ENCODE measurements at places on chromosomes 2 and 18.

GRCh38 chr2:223602972-223603371, 811 bp upstream of the SCG2 start:
- DNase-seq: no peak

GRCh38 chr2:141280037-141280436, 850.8 kb downstream of the LRP1B start:
- DNase-seq: no peak

DNA sequence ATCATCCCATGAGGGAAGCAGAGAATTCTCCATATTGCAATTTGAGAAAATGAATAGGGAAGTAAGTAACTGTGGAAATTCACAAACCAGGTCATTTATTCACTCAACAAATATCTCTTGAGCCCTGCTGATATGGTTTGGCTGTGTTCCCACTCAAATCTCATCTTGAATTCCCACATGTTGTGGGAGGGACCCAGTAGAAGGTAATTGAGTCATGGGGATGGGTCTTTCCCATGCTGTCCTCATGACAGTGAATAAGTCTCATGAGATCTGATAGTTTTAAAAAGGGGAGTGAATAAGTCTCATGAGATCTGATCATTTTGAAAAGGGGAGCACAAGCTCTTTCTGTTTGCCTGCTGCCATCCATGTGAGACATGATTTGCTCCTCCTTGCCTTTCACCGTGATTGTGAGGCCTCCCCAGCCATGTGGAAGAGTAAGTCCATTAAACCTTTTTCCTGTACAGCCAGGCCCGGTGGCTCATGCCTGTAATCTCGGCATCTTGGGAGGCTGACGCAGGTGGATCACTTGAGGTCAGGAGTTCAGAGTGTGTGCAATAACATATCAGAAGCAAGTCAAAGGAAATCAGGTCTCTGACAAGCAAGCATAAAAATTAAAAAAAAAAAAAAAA, 193.2 kb downstream of the NDUFA10 start:
- DNase-seq: no peak

- no peak for DNase-seq
These were observed 543.2 kb upstream of the LRRTM4 start for GRCh38 chr2:78065366-78065765.

DNA sequence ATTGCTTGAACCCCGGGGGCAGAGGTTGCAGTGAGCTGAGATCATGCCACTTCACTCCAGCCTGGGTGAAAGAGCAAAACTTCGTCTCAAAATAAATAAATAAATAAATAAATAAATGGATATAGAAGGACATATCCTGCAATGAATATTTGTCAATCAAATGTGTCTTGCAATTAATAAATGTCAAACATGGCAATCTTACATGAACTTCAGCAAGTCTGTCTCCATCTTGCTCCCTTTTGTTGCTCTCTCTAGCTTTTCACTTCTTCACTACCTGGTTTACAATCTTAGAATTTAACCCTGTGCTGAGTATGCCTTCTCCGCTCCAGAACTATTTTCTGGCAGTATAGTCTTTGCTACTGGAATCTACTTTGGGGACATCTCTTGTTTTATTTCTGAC, 3.3 kb upstream of the YES1 start:
- no peak for DNase-seq

- no peak for DNase-seq
These were observed 249.4 kb downstream of the NRXN1 start for GRCh38 chr2:50782543-50782942.

DNA sequence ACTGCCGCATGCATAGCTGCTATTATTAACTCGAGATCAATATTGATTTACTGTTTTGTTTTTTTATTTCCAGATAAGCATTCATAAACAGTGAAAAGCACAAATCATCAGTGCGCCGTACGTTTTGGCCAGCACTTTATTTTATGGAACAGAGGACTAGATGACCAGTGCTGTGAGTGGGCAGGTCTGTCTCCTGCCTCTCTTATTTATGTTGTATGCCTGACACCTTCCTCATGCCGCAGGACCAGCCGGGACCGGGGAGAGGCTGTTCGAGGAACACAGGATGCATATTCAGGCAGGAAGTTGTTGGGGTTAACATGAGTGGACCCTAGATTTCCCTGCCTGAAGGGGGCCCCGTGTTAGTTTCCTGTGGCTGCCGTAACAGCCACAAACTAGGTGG, 72.6 kb downstream of the AGAP1 start:
- no peak for DNase-seq

GRCh38 chr2:25744055-25744454, 70.7 kb upstream of the DTNB start:
- DNase-seq: no peak

GRCh38 chr18:21669736-21670285, 34.8 kb downstream of the ABHD3 start:
- DNase-seq: no peak

GRCh38 chr2:206212673-206213513, 53.2 kb downstream of the EEF1B2 start:
- DNase-seq: no peak

DNA sequence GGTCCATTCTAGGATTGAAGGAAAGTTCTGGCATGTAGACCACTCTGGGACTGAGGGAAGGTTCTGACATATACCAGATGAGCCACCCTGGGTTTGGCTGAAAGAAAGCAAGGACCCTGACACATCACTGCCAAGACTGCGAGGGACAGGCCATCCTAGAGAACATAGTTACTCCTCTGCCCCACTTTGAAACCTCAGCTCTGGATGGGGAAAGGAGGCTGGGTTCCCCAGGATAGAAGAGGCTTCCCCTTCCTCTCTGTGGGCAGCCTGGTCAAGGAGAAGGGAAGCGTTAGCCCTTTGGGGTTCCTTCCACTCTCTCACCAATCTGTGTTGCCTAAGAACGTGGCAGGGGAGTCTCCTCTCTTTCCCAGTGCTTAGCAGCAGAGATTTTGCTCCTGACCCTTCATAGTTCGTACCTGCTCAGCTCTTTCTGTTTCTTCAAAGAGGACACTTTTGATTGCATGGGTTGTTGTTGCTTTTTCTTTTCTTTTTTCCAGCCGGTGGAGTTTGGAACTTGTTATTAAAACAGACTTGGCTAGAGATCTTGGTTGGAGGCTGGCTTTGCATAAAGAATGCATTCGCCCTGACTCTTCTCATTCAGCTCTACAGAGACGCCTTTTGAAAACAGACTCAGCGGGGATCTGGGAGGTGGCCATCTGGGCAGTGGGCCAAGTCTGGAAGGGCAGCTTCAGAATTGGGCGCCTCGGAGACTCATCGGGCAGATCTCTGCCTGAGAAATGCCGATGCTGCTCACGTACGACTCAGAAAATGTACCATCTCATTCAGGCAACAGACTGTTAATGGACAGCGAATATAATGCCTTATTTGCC, 166.1 kb downstream of the CLIP4 start:
- DNase-seq: no peak

DNA sequence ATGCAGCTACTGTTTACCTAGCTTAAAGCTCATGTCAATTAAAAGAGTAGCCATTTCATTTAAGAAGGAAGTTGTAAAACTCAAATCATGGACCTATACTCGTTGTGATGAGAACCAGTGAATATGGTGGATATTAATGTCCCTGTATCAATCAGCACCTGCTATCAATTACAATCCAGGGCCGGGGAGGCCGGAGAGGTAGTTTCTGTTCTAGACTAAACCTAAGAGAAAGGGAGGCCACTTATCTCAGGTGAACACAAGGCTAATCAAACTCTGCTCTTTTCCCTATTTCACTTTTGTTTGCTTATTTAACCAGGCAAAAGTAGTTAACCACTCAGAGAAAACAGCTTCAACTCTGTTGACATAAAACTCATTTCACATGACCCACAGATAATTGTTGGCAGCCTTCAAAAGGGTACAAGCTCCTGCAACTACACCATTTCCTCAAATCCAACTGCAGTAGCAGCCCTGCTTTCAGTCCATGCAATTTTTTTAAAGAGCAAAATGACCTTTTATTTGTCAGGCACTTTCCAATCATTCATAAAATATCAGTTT, 27.8 kb upstream of the SLC9A2 start:
- DNase-seq: no peak

- no peak for DNase-seq
These were observed 43.4 kb upstream of the SMAD7 start for GRCh38 chr18:48994044-48994651.

- DNase-seq: no peak
These were observed 150.6 kb downstream of the RIF1 start for GRCh38 chr2:151560289-151560688.

DNA sequence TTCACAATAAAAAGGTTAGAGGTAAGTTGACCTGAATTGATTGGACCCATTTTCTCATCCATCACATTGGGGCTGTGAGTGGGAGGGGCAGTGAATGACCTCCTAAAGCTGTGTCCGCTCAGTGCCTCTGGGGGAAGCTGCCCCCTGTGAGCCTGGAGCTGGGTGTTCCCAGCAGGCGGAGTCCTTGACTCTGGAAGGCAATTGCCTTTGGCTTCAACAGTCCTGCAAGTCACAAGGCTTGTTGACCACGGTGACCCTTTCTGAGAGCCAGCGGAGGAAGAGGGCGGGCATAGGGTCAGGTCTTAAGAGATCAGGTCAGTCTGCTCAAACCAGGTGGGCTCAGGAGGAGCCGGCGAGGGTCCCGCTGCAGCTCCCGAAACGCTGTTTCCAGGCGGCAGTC, 1.1 kb upstream of the CIDEA start:
- DNase-seq: no peak

DNA sequence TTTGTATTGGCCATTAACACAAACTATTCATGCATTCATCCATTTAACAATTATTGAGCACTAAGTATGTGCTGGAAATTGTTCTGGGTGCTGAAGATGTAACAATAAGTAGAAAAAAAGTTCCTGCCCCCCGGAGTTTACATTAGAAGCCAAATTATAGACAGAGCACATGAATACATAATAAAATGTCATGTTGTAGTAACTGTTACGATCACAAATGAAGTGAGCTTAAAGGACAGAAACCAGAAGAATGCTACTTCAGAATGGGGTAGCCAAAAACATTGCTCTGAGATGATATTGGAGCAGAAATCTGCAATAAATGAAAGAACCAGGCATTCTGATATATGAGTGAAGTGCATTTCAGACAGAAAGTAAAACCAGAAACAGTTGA, 256.0 kb upstream of the SETBP1 start:
- no peak for DNase-seq

GRCh38 chr18:79569720-79570119, 109.9 kb upstream of the CTDP1 start:
- no peak for DNase-seq

DNA sequence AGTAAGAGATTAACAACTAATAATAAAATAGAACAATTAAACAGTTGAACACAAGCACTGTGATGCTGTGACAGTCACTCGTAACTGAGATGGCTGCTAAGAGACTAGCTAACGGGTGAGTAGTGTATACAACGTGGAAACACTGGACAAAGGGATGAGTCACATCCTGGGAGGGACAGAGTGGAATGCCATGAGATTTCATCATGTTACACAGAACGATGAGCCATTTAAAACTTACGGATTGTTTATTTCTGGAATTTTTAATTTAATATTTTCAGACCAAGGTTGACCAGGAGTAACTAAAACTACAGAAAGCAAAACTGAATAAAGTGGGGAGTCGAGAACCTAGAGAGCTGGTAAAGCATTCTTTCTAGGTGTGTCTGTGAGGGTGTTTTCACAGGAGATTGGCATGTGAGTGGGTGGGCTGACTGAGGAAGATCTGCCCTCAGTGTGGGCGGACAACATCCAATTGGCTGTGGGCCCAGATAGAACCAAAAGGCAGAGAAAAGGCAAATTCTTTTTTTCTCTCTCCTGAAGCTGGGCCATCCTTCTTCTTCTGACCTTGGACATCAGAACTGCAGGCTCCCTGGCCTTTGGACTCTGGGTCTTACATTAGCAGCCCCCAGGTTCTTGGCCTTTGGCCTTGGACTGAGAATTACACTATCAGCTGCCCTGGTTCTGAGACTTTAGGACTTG, 14.6 kb downstream of the TMSB10 start:
- DNase-seq: no peak

- no peak for DNase-seq
These were observed 35.3 kb downstream of the ADRA2B start for GRCh38 chr2:96081042-96081441.

DNA sequence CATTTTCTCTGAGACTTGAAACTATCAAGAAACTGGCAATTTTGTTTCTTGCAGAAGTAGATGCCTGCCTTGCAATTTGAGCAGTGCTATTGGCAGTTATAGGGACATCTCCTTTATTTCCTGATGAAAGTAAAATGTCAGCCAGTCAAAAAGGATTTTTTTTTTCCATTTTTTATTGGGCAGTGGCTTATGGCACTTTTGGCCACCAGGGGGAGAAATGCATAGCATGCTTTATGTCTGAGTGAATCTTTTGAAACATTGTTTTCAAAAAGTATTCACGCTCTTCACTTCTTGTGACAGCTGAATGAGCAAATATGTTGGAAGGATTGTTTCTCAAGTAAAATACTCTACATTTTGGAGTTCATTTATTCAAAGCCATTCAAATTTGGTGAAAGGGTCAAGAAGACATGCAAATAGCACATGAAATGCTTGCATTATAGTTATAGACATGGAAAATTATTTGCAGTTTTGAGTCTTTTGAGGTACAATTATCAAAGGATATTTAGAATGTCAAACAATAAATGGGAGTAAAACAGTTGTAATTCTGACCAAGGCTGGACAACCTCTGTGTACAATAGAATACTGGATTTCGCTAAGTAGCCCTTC, 491.0 kb downstream of the CDH2 start:
- peak; percentile 19 for DNase-seq

GRCh38 chr2:41610501-41611190, 437.2 kb upstream of the PKDCC start:
- DNase-seq: peak; percentile 9

- no peak for DNase-seq
These were observed 151.6 kb downstream of the CSRNP3 start for GRCh38 chr2:165621086-165621560.

DNA sequence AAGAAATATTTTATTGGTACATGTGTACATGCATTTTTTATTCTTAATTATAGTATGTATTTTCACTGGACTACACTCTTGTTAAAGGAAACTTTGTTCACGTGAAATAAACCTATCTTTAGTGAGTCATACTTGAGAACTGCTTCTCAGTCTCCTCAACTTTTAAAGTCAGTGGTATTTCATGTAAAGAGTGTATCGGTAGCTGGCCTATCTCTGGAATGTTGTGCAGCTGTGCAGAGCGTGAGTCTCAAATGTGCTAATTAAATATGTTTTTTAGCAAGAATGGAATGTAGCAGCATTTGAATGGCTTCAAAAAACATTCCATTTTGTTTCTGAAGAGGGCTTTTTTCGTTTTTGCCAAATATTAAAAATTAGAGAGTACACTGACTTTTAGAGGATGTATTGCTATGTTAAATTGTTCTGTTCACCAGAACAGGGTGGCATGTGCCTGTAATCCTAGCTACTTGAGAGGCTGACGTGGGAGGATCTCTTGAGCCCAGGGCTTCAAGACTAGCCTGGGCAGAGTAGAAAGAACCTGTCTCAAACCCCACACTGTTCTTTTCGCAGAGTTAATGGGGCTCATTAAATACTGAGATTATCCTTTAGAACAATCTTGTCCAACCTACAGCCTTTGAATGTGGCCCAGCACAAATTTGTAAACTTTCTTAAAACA, 14.3 kb downstream of the SPTBN1 start:
- DNase-seq: no peak

GRCh38 chr2:109128616-109129355, at the start of gene SH3RF3:
TSS of gene SH3RF3 (plus strand) at chr2:109129205.
- peak; percentile 52 for DNase-seq
